ENCODE measurements at places on chromosomes 2 and 18.

DNA sequence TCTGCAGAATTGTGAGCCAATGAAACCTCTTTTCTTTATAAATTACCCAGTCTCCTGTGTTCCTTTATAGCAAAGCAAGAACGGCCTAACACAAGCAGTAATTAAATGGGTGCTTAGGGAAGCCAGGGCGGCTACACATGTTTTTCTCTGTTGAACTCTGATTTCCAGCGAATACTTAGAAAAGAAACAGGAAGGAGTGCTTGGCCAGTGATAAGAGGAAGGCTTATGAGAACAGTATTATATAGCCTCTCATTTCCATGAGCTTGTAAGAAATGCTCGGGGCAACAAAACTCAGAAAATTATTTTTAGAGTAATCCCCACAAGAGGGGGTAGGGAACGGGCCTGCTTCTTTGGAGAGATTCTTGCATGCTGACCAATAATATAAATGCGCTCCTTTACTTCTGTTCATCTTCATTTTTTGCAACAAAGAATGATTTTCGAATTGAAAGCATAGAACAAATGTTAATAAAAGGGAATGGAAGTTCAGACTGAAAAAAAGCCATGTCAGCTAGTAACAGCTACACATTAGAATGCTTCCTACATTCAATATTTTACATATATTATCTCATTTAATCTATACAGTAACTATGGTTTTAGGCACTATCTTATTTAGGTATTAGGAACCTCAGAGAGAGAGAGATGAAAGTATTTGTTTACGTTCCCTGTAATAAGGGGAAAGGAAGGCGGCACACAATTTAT, 49.7 kb upstream of the CCDC85A start:
- H3K4me3 ChIP-seq: no peak overlapping the region
- no peaks in the 10 kb centered on the region for H3K36me3 ChIP-seq
- H3K27me3 ChIP-seq: no peaks in the 10 kb centered on the region
- no peak for DNase-seq
- H3K4me1 ChIP-seq: no peaks in the 10 kb centered on the region

DNA sequence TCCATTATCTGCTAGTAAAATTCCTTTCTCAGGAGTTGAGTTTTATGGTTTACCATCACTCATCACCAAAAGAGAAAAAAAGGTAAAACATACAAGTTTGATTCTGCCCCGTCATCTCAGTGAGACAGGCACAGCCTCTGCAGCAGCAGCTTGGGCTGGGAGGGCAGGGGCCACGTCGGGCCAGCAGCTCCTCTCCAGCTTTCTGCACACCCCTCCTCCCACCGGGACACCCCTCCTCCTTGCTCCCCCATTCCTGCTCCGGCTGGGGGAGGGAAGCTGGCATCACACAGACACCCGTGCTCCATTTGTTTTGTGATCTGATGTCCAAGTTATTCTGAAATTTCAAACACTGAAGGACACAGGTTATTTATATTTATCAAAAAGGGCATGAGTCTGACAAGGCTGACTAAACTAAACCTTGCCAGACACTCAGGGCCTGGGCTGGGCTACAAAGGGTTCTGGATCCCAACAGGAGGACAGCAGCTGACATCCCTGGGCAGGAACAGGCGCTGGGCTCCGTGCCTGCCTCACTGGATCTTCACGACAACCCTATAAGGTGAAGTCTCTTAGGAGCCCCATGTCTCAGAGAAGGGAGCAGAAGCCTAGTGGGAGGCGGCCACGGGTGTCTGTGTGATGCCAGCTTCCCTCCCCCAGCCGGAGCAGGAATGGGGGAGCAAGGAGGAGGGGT, 71.4 kb downstream of the HDAC4 start:
- H3K4me3 ChIP-seq: no peak overlapping the region
- peaks cover 50% of the 10 kb centered on the region for H3K4me1 ChIP-seq
- no peaks in the 10 kb centered on the region for H3K36me3 ChIP-seq
- peak overlapping the region; percentile 94 for H3K27ac ChIP-seq
- no peak for DNase-seq
- H3K27me3 ChIP-seq: no peaks in the 10 kb centered on the region

GRCh38 chr2:220948579-220948978, 623.5 kb downstream of the EPHA4 start:
- no peak overlapping the region for H3K4me3 ChIP-seq
- no peaks in the 10 kb centered on the region for H3K4me1 ChIP-seq
- DNase-seq: no peak
- no peak overlapping the region for H3K27ac ChIP-seq

DNA sequence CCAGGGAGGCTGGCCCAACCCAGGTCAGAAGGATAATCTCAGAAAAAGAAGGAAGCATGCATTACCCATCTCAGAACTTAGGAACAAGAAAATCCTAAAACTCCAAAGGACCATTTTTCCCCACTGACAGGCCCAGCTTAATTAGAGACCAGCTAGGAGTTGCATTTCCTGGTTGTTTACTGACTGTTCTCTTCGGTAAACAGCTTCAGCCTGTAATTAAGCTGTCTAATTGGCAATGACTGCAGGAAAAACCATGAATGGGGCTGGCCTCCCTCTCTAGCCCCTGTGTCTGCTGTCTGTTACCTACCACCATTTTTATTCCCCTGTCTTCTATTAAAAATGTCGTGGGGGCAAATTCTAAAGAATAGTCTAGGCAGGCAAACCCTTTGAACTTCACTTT, 146.5 kb downstream of the AGAP1 start:
- H3K27me3 ChIP-seq: no peaks in the 10 kb centered on the region
- H3K27ac ChIP-seq: no peak overlapping the region
- H3K4me1 ChIP-seq: peaks cover 19% of the 10 kb centered on the region
- H3K4me3 ChIP-seq: no peak overlapping the region

- H3K4me1 ChIP-seq: no peaks in the 10 kb centered on the region
- no peak overlapping the region for H3K27ac ChIP-seq
- DNase-seq: no peak
- no peak overlapping the region for H3K4me3 ChIP-seq
- H3K36me3 ChIP-seq: peaks cover 4% of the 10 kb centered on the region
- H3K27me3 ChIP-seq: no peaks in the 10 kb centered on the region
Observed at GRCh38 chr2:182951948-182952663, 85.7 kb upstream of the FRZB start.

GRCh38 chr2:9230881-9231280, 24.3 kb downstream of the ASAP2 start:
- no peak overlapping the region for H3K27ac ChIP-seq
- H3K36me3 ChIP-seq: no peaks in the 10 kb centered on the region
- H3K27me3 ChIP-seq: no peaks in the 10 kb centered on the region
- H3K4me1 ChIP-seq: peaks cover 43% of the 10 kb centered on the region
- DNase-seq: no peak

GRCh38 chr2:145186303-145186702, 666.4 kb upstream of the ZEB2 start:
- no peaks in the 10 kb centered on the region for H3K36me3 ChIP-seq
- no peaks in the 10 kb centered on the region for H3K4me1 ChIP-seq
- no peak overlapping the region for H3K4me3 ChIP-seq
- DNase-seq: no peak
- H3K27ac ChIP-seq: no peak overlapping the region
- no peaks in the 10 kb centered on the region for H3K27me3 ChIP-seq

DNA sequence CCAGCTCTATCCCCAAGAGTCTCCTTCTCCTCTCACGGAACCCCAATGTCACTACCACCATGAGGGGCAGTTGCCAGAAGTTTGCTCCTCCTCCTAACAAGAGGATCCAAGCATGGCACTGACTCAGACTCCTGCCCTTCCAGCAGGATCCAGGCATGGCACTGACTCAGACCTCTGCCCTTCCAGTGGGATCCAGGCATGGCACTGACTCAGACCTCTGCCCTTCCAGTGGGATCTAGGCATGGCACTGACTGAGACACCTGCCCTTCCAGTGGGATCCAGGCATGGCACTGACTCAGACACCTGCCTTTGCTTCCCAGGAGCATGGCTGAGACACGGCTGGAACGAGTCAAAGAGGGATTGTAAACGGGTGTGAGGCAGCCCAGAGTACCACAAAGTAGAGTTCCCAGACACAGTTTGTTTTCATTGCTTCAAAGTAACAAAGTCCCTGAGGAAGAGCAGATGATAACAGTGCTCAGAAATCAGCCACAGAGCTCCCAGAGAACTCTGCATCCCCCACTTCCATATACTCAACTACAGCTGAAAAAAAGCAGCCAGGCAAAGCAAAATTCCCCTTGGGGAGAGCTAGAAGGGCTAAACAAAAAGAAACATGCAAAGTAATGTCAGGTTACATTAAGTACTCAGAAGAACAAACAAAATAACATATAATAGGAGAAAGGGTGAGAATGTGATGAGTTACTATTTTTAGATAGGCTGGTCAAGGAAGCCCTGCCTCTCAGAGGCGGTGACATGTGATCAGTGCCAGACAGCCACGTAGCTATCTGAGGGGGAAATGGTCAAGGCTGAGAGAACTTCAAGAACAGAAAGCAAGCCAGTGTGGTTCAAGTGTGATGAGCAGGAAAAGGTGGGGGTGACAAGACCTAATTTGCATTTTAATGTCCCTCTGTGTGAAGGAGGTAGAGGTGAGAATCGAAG, 3.0 kb downstream of the BUB1 start:
- H3K36me3 ChIP-seq: no peaks in the 10 kb centered on the region
- H3K27ac ChIP-seq: peak overlapping the region; percentile 67
- H3K4me3 ChIP-seq: no peak overlapping the region
- peaks cover 10% of the 10 kb centered on the region for H3K4me1 ChIP-seq

GRCh38 chr18:76445275-76445674, 49.8 kb downstream of the ZNF516 start:
- no peaks in the 10 kb centered on the region for H3K27me3 ChIP-seq
- no peak overlapping the region for H3K4me3 ChIP-seq
- no peaks in the 10 kb centered on the region for H3K36me3 ChIP-seq
- peaks cover 59% of the 10 kb centered on the region for H3K4me1 ChIP-seq
- peak overlapping the region; percentile 51 for H3K27ac ChIP-seq
- no peak for DNase-seq

GRCh38 chr2:14081521-14081920, 551.0 kb upstream of the LRATD1 start:
- no peak overlapping the region for H3K4me3 ChIP-seq
- no peaks in the 10 kb centered on the region for H3K4me1 ChIP-seq
- no peaks in the 10 kb centered on the region for H3K36me3 ChIP-seq
- H3K27me3 ChIP-seq: no peaks in the 10 kb centered on the region

- no peak for DNase-seq
Observed at GRCh38 chr2:71074893-71075395, 6.5 kb downstream of the NAGK start.

GRCh38 chr2:8485736-8486135, 196.1 kb upstream of the ID2 start:
- H3K36me3 ChIP-seq: no peaks in the 10 kb centered on the region
- no peak for DNase-seq
- H3K27me3 ChIP-seq: no peaks in the 10 kb centered on the region
- H3K4me3 ChIP-seq: no peak overlapping the region

DNA sequence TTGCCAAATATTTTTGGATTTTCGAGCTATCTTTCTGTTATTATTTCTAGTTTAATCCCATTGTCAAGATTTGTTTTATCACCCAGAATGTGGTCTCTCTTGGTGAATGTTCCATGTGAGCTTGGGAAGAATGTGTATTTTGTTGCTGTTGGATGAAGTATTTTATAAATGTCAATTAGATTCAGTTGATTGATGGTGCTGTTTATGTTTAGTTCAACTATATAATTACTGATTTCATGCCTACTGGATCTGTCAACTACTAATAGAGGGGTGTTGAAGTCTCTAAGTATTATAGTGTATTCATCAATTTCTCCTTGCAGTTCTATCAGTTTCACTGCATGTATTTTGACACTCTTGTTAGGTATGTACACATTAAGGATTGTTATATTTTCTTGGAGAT, 34.7 kb upstream of the RMND5A start:
- H3K27ac ChIP-seq: no peak overlapping the region
- no peak overlapping the region for H3K4me3 ChIP-seq
- no peaks in the 10 kb centered on the region for H3K4me1 ChIP-seq
- H3K36me3 ChIP-seq: no peaks in the 10 kb centered on the region

DNA sequence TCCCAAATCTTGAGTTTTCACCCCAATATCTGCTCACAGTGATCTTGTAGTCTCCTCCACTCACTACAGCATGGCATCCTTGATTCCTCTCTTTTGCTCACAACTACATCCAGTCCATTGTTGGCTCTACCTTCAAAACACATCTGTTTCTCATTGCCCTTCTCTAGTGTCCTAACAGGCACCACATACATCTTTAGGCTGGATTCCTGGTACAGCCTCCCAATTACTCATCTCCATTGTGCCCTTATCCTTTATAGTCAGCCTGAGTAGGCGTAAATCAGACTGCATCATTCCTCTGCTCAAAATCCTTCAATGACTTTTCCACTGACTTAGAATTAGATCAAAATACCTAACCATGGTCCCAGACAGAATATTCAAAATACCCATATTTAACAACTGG, 10.7 kb upstream of the TAF1B start:
- no peak overlapping the region for H3K27ac ChIP-seq
- no peak for DNase-seq
- no peaks in the 10 kb centered on the region for H3K4me1 ChIP-seq
- H3K36me3 ChIP-seq: no peaks in the 10 kb centered on the region

- H3K27me3 ChIP-seq: no peaks in the 10 kb centered on the region
- H3K36me3 ChIP-seq: no peaks in the 10 kb centered on the region
- peak overlapping the region; percentile 61 for H3K27ac ChIP-seq
Observed at GRCh38 chr2:241933179-241933911, 63.8 kb downstream of the RTP5 start.

DNA sequence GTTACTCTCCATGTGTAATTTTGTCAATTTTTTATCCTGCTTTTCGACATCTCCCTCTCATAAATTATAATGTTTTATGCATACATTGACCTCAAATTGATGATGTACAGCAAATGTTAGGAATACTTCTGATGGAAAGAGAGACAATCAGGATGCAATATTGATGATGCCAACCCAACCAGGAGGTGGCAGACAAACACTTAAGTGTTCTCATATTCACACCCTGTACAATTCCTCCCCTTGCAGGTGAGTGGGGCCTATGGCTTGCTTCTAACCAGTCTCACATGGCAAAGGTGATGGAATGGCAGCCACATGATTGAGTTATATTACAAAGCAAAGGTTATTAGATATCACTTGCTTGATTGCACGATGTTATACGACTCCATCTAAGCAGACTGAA, 594.3 kb upstream of the REG3G start:
- H3K4me3 ChIP-seq: no peak overlapping the region
- no peaks in the 10 kb centered on the region for H3K36me3 ChIP-seq
- no peaks in the 10 kb centered on the region for H3K4me1 ChIP-seq
- H3K27ac ChIP-seq: no peak overlapping the region
- DNase-seq: no peak

DNA sequence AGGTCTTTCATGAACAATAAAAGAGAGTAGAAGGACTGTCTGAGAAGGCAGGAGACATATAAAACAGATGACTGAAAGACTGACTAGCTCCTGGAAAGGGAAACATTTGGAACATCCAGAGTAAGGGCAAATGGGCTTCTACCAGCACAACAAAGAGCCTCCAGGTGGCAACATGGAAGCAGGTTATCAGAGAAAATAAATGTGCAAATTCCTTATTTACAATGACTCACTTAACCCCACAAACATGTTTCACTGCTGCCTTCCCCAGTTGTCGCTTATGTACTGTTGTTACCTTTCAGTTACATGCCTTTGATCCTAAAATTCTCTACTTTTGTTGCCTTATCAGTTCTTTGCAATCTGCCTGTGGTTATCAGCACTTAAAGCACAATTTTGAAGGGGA, 117.0 kb downstream of the HIBCH start:
- no peaks in the 10 kb centered on the region for H3K27me3 ChIP-seq
- peaks cover 17% of the 10 kb centered on the region for H3K4me1 ChIP-seq
- no peak for DNase-seq
- no peak overlapping the region for H3K27ac ChIP-seq
- H3K4me3 ChIP-seq: no peak overlapping the region
- H3K36me3 ChIP-seq: peaks cover 4% of the 10 kb centered on the region
